HL-60 (cell line): ENCODE measurements at places on chromosomes 2 and 18.

DNA sequence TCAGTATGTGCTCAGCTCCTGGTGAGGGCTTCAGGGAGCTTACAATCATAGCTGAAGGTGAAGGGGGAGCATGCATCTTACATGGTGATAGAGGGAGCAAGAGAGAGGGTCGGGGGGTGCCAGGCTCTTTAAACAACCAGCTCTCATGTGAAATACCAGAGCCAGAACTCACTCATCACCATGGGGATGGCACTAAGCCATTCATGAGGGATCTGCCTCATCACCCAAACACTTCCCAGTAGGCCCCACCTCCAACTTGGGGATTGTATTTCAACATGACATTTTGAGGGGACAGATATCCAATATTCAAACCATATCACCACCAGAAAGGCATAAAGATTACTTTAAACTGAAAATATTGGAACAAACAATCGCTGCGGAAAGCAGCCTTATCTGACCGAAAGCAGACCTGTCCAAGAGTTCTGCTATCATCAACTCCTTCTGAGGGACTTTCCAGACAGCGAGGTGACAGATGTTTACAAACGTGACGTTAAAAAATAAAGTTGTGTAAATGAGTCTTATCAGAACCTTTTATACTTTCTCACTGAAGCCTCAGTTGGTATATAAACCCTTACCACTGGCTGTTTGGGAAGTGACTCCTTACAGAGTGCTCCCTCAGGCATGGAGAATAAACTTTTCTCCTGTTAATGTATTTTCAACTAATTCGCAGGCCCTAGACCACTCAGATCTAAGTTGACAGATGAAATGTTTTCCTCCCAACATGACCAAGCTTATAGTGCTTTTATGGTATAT lies 35.5 kb upstream of the PTH2R start:
- no peak for DNase-seq

GRCh38 chr2:28716265-28716865 lies 35.3 kb upstream of the PPP1CB start:
- DNase-seq, result peak; percentile 93

- no peak for DNase-seq
These were observed 484.6 kb upstream of the HS6ST1 start for GRCh38 chr2:128803222-128803621.

- no peak for DNase-seq
These were observed 22.3 kb downstream of the PECR start for GRCh38 chr2:216059233-216059834.

- DNase-seq, result peak; percentile 16
These were observed 8.2 kb upstream of the SLC39A10 start for GRCh38 chr2:195648787-195649186.

DNA sequence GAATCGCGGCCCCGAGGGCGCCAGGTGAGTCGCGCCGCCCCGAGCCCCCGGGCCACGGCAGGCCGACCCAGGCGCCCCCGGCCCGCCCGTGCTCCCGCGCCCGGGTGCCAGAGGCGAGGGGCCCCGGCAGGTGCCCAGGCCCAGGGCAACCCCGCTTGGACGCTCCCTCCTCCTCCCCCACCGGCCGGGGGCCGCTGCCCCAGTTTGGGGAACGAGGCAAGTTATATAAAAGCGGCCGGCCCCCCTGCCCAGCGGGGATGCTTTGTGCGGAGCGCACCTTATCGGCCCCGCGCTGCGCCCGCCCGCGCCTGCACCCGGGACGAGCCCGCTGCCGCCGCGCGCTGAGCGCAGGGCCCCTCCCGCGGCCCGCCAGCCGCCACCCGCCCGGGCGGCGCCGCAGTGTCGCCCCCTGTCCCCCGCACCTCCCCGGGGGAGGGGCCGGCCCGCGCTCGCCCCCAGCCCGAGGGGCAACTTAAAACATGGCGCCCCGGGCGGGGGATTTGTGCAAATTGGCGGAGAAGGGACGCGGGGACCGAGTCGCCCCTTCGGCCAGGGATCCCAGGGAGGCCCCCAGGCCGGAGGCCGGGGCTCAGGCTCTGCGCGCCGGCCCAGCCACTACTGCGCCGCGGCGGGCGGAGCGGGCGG lies 639 bp downstream of the EPB41L3 start:
- no peak for DNase-seq

GRCh38 chr2:233418052-233418760 lies 63.9 kb downstream of the DGKD start:
- DNase-seq, result no peak
